ENCODE measurements at places on chromosomes 4 and X.

GRCh38 chr4:56727150-56727549 lies 46.1 kb upstream of the HOPX start:
- DNase-seq: no peak

- DNase-seq: no peak
These were observed 63.2 kb downstream of the SNCA start for GRCh38 chr4:89773805-89774204.

DNA sequence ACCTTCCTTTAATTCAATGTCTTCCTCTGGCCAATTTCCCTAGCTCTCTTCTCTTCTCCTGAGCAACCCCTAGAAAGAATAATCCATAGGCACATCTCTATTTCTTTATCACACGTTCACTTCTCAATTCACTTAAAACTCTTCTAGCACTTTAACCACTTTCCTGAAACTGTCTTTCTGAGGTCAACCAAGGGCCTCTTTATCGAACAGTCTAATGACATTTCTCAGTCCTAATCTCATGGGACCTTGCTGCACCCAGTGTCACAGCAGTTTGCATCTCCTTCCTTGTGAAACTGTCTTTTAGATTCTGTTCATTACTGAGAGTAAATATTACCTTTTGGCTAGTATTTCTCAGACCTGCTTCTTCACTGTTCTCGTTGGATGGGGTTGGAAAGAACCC lies 285.3 kb upstream of the RASGEF1B start:
- DNase-seq: no peak

- DNase-seq: no peak
These were observed 19.3 kb downstream of the SEL1L3 start for GRCh38 chr4:25843340-25844097.

DNA sequence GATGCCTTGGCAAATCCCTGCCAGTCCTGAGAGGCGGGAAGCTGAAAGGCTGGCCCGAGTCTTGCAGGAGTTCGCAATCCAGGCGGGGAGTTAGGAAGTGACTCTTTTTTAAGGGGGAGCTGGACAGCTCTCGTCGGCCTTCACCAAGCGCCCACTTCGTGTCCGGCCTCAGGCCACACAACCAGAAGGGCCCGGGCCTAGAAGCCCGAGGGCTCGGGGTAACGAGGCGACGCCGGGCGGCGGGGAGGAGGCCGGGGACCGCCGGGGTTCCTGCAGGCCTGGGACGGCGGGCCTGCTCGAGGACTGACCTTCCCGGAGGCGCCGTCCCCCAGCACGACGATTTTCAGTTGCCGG lies 395 bp downstream of the RAB28 start:
- DNase-seq: peak; percentile 36

GRCh38 chrX:132657876-132658275 lies 169.0 kb upstream of the MBNL3 start:
- no peak for DNase-seq

DNA sequence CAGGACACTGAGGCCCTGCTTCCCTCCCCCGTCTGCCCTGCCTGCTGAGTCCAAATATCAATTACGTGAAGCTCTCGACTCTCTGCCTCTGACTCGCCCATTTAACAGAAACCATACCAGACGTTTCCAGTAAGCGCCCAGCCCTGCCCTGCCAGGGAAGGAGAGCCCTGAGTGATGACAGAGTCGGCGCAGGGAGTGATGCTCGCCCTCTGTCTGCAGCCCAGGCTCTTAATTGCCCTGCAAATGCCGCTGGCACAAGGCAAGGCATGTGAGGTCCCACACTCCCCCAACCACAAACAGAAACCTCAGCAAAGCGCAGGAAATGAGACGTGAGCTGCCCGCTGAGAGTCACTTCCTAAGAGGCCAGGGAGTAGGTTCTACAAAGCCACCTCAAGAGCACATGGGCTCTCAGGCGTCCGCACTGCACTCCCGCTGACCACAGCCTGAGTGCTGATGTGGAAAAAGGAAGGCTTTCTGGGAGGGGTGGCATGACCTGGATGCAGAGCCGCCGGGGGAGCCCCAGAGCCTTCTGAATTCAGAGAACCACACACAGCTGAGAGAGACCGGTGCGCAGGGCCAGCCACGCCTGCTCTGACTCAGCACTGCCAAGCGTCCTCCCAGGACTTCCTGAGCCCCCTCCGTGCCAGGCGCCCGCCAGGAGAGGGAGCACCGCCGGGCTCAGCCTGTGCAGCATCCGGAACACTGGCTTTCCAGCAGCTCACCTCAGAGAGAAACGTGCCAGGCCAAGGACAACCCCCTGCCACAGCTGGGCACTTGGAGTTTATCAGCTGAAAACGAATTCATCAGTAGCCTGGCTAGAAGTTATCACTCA lies 5.3 kb downstream of the ZFYVE28 start:
- peak; percentile 90 for DNase-seq

DNA sequence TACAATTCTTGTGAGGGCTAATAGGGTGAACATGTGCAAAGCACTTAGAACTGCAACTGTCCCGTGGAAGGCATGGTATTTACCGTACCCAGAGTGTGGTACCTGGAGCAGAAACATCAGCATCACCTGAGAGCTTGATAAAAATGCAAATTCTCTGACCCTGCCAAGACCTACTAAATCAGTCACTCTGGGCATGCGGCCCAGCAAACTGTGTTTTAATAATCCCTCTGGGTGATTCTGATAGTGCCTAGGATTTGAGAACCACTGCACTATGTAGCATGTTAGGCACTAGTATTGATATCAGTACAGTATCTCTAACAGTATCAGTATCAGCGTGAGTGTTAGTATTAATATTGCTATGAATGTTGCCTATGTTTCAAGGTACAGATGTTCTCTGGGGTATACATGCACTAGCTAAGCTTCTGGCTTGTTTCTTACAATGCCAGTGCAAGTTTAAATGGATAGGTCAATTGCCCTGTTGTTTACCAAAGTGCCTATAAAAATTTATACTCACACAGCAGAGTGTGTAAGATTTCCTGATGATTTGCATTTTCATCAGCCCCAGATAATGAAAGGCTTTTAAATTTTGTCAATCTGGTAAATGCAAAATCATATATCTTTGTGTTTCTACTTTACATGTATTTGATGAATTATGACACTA lies 354.0 kb downstream of the HS3ST1 start:
- no peak for DNase-seq

DNA sequence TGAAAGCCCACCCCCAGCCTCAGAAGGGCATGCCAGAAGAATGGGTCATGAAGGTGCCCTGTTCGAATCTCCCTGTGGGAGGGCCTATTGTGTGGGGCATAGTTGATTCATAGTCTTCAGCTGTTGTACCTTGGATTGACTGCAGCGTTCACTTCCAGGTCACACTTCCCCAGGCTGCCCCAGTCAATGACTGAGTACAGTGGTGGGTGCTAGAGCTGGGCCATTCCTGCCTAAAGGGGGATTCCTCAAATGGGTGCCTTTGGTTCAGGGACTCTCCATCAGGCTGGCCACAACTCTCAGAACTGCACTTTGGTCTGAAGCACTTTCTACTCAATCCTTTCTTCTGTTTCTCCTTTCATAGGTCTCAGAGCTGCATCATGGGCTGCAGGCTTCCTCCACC lies 35.0 kb upstream of the RASGEF1B start:
- no peak for DNase-seq

- no peak for DNase-seq
These were observed 404.5 kb downstream of the GRXCR1 start for GRCh38 chr4:43296946-43297528.

Data from brain pericyte (primary cell).